Activated CD4-positive, alpha-beta T cell treated with anti-CD3 and anti-CD28 coated beads for 36 hours (primary cell): ENCODE measurements at places on chromosomes 11 and 22.
A peak's percentile ranks its signal among the peaks of the same experiment; 100 is the strongest.

DNA sequence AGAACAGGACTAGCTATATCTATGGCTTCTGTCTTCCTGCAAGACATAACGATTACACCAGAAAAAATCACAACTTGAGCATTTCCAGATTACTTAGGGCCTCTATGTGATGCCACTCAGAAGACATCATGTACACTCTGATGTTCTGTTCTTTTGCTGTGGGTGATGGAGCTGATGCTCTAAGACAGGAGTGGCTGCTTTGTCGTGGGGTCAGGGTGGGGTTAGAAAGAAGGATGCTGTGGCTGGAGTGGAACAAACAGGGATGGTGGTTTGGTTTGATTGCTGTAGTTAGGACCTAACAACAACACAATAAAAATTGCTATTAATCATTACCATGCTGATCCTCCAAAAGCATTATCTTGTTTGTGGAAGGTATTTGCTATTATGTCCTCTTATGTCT is 120.3 kb upstream of the ARHGAP20 start:
- no peak for DNase-seq

- no peak for DNase-seq
Measured at GRCh38 chr11:72724021-72724551, 28.1 kb downstream of the ARAP1 start.

GRCh38 chr22:29069463-29069862 is 3.4 kb upstream of the KREMEN1 start:
- DNase-seq, result no peak

DNA sequence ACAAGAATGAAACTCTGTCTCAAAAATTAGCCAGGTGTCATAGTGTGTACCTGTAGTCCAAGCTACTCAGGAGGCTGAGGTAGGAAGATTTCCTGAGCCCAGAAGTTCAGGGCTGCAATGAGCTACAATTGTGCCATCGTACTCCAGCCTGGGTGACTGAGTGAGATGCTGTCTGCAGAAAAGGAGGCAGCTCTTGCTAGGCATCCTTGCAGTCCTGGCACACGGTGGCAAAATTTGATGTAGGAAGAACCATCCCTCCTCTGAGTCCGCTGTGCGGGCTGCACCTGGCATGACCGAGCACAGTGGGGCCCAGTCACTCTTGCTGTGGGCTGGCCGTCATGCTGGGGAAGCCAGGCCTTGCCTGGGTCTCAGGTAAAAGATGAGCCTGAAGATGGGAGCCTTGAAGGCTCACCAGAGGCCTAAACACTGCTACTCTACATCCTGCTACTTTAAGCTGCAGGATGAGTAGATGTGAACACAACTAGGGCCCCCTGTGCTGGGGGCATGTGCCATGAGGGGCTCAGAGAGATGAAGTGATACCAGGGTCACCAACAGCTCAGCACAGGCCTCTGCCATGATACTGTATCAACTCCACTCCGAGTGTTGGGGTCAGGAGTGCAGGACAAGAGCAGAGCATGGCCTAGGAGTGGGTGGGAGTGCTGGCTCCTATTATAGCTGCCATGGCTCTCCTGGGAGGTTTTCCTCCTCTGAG is 18.6 kb downstream of the CDC45 start:
- DNase-seq, result no peak

DNA sequence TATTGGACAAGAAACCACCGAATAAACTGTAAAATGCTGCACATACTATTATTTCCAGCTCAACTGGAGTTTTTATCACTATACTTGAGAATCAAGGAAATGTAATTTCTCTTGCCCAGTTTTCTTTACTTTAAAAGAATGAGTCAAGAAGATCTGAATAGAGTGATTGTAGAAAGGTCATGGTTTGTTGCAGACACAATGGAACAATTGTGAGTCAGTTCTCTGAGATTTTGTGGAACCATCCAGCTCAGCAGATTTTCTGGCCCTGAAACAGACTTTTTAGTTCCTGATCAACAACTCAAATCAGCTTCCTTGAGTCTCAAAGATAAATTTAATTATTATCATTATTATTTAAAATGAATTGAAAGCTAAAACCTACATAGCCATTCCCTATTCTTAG is 1.3 kb downstream of the TCN1 start:
- no peak for DNase-seq

GRCh38 chr11:128731041-128731663 is 37.3 kb downstream of the FLI1 start:
- peak; percentile 48 for DNase-seq
